ENCODE measurements at places on chromosomes 1 and 21.

GRCh38 chr1:187948170-187948794 is 1119.5 kb downstream of the PLA2G4A start:
- DNase-seq = no peak

DNA sequence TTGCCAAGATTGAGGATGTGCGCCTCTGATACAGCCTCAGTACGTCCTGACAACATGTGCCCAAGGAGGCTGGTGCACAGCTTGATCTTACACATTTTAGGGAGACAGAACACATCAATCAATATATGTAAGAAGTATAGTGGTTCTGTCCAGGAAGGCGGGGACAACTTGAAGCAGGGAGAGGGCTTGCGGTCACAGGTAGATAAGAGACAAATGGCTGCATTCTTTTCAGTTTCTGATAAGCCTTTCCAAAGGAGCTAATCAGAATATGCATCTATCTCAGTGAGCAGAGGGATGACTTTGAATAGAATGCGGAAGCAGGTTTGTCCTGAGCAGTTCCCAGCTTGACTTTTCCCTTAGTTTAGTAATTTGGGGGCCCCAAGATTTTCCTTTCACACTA is 10.2 kb downstream of the DHCR24 start:
- DNase-seq = no peak

DNA sequence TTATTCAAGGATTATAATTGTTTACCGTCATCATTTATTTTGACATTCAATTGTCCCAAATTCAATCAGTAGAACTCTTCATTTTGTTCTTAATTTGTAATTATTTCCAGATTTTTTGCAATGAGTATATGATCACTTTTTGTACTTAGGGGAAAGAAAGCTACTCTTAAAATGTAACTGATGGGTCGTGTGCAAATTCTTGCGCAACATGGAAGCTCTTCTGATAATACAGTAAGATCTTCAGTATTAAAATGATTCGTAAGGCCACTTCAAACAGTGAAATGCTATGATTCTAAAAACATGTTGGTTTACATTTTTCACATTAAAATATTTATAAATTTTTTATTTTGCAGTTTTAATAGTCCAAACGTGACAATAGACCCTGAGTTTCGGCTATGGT is 63.4 kb downstream of the LBR start:
- no peak for DNase-seq

- peak; percentile 28 for DNase-seq
Measured at GRCh38 chr1:248618878-248619277, 16.0 kb downstream of the OR2T11 start.

DNA sequence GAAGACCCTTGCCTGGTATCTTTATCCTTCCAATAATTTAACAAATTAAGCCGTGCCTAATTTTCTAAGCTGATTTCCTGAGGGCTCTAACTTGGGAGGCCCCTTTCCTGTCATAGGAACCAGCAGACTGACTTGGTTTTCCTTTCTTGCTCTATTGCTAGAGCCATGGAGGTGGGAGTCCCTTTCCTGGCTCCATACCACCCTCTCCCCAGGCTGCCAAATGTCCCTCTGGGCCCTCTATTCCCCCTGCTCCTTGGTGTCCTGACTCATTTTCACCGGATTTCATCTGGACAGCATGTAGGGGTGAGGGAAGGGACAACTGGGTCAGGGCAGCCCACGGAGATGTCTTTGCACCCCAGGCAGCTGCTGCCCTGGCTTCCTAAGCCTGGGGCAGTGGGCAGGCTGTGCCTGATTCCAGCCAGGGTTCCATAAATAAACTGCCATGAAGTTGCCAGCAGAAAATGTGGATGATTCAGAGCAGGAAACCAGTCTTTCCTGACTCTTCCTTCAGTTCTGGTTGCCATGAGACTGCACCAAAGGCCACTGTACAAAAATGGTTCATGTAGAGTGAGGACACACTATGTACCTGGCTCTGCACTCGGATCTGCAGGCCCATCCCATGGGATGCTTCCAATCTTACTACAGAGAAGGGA is 38.0 kb upstream of the SERBP1 start:
- no peak for DNase-seq

DNA sequence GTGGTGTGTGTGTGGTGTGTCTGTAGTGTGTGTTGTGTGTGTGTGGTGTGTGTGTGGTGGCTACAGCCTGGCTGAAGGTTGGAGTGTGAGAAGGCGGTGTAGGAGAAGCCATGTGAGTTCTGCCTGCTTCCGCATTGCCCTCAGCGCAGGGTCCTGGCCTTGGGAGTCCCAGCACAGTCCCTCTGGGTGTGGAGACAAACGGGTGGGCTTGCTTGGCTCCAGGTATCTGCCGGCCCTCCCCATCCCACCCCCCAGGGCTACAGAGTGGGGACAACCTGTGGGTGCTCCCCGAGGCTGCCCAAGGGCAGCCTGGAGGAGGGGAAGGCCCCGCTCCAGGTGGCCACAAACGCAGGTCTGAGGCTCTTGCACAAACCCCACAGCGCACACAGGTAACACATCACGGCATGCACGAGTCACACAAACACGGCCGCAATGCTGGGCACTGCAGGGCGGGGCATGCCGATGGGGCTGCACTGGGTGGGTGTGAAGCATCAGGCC is 31.7 kb upstream of the ADARB1 start:
- DNase-seq = no peak

DNA sequence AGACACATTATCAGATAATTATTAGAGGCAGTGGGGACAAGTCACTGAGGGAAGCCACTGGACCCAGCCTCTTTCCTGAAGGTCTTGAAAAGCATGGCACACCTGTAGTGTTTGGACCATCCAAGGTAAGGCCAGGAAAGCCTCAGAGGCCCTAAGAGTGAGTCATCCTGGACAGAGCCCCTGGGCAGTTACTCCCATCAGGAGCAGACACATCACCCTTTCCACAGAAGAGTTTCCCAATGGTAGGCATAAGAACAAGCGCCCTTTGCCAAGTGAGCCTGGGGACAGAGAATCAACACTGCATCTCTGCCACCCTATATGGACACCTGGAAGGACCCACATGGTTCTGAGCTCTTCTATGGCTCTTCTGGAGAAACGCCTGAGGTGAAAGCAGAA is 136.0 kb downstream of the PLXNA2 start:
- DNase-seq = no peak

DNA sequence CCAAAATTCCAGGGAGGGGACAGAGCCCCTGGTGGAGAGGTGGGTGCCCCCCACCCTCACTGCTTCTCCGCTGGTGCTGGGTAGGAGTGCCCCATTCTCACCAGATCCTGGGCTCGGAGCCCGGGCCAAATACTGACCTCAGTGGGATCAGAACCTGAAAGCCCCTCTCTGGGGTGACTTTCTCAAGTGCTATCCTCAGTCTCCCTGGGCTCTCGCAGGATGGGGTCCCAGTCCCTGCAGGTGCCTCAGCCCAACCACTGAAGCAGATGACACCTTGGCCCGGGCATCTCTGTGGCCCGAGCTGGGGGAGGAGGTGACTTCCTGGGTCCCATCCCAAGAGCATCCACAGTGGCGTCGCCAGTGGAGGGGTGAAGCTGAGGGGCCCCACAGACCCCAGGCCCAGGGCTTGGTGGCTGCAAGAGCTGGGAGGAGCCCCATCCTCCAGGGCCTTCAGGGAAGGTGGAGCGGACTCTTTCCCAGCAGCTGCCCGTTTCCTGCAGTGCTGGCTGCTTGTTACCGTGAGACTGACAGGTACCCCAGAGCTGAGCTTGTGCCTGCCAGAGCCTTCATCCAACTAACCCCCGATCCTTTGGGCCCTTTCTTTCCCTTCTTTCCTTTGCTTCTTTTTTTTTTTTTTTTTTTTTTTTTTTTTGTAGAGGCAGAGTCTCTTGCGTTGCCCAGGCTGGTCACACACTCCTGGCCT is 3.9 kb upstream of the FNDC10 start:
- DNase-seq = no peak

DNA sequence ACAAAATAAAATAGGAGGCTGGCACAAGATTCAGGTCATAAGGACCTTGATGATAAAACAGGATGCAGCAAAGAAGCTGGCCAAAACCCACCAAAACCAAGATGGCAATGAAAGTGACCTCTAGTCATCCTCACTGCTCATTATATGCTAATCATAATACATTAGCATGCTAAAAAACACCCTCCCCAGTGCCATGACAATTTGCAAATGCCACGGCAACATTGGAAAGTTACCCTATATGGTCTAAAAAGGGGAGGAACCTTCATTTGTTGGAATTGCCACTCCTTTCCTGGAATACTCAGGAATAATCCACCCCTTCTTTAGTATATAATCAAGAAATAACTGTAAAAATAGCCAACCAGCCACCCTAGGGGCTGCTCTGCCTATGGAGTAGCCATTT is 108.8 kb upstream of the GRIK1 start:
- DNase-seq = no peak

- no peak for DNase-seq
Measured at GRCh38 chr21:42614811-42615351, 38.5 kb upstream of the PDE9A start.

GRCh38 chr1:91779548-91780021 is 106.4 kb downstream of the TGFBR3 start:
- no peak for DNase-seq

DNA sequence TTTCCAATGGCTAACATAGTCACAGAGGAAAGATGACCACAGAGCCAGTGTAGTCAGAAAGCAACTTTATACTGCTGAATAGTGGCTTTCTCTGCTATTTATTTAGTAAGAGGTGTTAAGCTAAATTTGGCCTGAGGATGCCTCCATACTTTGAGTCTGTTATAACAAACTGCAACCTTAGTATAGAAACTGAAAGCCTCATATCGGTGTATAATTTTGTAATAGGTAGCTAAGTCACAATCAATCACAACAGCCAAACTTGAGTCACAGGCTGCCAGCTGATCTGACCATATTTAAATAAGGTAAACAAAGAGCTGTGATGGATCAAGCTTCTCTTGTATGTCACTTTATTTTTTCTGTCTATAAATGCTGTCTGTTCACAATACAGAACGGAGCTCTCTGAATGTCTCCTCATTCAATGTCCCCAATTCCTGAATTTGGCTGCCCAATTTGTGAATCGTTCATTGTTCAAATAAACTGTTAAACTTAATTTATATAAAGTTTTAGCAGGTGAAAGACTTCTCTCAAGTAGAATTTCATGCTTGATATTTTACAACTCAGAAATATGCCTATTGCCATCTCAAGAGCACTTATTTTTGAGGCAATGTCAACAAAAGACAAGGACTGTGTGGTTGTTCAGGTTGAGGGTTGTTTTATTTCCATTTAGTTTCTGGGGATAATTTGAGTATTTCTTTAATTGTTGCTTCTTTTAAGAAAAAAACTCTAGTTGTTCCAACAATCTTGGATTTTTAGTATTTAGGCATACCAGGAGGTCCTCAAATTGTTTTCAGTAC is 339.7 kb upstream of the B3GALT2 start:
- DNase-seq = no peak

GRCh38 chr1:246565751-246566127 is 322 bp downstream of the TFB2M start:
- DNase-seq = no peak

DNA sequence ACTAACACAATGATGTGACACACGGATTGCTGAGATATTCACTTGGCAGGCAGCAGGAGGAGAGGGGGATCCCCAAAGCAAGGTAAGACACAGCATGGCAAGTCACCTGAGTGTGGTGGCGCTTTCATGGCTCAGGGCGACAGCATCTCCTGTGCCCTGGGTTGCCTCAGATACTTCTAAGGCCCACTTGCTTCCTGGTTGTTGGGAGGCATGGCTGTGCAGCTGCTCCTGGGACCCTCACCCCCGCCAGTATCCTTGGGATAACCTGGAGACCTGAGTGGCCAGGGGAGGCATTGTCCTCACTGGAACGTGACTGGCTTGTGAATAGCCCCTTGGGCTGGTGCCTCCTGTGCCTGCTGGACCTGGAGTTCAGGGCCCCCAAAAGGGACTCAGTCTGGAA is 69.8 kb downstream of the STUM start:
- DNase-seq = no peak

DNA sequence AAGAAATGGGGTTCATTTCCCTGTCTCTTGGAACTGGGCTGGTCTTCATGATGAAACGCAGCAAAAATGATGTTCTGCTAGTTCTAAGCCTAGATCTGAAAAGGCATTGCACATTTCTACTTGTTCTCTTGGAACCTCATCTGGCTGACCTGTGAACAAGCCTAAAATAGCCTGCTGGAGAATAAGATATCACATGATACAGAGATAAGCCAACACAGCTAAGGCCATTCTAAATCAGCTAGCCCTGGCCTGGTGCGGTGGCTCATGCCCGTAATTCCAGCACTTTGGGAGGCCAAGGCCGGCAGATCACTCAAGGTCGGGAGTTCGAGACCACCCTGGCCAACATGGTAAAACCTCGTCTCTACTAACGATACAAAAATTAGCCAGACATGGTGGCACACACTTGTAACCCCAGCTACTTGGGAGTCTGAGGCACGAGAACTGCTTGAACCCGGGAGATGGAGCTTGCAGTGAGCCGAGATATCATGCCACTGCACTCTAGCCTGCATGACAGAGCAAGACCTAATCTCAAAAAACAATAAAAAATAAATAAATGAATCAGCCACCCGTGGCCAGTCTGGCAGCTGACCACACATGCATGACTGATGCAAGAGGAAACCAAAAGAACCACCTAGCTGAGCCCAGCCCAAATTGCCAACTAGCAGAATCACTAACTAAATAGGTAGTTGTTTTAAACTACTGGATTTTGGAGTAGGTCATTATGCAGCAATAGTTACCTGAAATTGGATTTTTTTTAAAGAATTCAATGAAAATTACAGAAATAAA is 18.0 kb downstream of the CD244 start:
- no peak for DNase-seq

GRCh38 chr21:35394634-35395369 is 345.7 kb upstream of the RUNX1 start:
- DNase-seq = no peak

- DNase-seq = peak; percentile 84
Measured at GRCh38 chr1:28886731-28887418, 27.5 kb upstream of the EPB41 start.

GRCh38 chr1:82269431-82269830 is 468.7 kb downstream of the ADGRL2 start:
- no peak for DNase-seq

DNA sequence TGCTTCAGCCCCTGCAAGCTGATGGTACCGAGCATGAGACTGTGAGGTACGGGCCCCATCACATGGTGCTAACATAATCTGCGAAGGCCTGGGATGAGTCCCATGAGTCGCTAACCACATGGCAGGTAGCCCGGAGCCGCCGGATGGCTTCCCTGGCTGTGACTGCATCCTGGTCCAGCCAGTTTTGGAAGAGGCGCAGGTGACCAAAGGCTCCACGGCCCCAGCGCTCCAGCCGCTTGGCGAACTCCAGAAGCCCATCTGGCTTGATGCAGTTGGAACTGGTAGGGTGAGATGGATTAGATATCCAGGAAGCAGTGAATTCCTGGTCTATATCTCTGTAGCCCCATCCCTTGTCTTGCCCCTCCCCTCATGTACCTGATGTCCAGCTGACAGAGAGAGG is 24.6 kb downstream of the LRRC41 start:
- DNase-seq = no peak

DNA sequence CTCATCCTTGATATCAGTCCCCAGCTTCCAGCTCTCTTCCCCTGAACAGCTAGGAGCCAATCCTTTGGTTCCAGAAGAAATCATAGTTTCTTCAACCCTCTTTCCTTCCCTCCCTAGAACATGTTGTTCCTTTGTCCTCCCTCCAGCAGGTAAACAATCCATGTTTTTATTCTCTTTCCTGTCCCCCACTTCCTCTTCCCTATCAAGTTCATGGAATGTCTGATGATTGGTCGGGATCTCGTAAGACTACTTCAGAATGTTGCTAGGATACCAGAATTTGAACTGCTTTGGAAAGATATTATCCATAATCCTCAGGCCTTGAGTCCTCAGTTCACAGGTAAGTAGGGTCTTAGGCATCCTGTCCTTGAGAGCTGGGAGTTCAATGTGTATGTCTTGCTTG is 23.1 kb upstream of the SLC27A3 start:
- DNase-seq = no peak

- DNase-seq = no peak
Measured at GRCh38 chr1:172537827-172538391, 5.0 kb downstream of the SUCO start.

Data from left ventricle myocardium inferior (tissue), 1 donor.